ENCODE measurements at places on chromosomes 6 and 20.

GRCh38 chr6:149566410-149567193 lies 427 bp downstream of the GINM1 start:
- no peak for DNase-seq

DNA sequence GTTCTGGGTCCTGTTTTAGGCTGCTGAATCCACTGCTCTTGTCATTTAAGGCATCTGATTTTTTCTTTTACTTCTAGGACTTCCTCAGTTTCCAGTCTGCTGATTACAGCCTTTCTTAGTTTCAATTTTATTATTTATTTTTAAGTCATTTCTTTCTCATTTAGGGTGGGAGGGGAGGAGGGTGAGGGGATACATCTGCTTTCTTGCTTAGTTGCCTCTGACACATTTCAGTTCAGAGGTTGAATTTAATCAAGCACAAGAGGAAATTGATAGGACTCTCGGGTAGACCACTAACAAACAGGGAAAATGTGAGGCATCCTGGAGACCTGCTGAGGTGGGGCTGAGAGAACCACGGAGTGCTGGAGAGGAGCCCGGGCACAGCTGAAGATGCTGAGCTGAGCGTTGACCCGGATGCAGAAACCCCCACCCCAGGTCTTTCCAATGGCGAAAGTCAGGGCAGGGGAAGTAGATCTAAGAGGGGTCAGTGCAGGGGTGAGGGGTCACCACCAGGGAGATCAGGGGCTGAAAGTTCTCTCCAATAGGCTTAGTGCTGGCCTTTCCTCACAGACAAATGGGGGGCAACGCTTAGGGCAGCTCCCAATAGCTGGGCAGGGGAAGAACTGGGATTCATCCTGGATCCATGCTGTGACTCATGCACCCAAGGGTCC lies 7.6 kb upstream of the TREML2 start:
- no peak for DNase-seq

DNA sequence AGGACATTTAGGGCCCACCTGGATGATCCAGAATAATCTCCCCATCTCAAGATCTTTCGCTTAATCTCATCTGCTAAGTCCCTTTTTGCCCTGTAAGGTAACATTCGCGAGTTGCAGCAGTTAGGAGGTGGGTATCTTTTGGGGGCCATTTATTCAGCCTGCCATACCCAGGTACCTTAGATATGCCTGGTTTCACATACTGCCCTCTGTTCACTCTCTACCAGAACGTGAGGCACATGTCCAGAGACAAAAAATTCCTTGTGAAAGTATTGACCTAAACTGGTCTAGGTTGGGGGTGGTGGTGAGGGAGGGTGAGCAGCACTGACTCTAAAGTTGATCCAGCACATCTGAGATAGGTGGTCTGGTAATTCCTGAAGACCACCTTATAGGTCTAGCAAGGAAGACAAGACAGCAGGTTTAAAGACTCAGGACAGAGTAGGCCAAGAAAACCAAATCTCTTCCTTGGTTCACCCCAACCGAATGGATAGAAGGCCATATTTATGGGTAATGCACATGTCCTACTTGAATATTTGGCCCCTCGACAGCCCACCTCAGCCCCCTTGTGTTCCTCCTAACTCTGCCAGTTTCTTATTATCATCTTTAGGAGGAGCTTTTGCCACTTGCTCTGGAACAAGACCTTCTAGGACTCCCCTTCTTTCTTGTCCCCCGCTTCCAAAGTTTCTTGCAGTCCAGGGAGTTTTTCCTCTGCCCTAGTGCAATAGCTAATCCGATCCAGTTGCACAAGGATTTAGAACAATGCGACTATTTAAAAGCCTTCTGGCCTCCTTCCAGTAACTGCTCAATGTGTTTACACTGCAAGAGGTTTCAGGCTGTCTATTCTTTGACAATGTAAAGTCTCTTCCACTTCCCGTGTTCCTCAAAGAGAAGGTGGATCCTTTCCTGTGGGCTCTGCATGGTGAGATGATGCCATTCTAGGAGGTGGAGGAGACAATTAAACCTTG lies 213.0 kb upstream of the LAMP5 start:
- DNase-seq, result no peak

GRCh38 chr6:35048031-35048613 lies 93.0 kb downstream of the TCP11 start:
- DNase-seq, result no peak

DNA sequence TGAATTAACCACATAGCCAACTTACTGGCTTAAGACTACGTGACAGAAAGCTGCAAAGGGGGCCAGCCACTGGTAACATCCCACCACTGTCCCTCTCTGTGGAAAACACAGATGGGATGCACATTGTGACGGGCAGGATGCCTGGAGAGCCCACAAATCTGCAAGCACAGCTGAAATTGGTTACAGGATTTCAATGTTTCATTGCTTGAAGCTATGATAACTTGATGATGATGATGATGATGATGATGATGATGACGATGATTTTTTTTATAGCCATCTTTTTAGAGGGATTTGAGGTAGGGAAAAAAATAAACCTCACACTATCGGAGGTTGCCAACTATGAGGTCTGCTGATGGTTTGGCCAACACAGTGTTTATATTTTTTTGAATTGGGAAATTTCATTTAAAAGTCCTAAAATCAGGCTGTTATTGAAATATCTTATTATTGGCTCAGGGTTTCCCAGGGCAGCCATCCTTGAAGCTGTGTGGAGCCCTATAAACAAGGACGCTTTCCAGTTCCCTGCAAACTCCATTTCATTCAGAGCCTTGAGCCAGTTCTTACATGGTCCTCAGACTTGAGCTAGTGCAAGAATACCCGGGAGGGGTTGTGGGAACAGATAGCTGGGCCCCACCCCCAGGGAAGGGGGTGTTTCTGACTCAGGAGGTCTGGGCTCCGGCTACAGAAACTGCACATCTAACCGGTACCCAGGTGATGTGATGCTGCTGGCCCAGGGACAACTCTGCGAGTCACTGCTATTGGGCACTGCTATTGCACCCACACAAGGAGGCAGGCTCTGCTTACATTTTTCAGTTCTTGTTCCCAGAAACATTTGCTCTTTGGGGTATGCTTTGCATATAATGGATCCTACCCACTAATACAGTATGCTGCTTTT lies 27.1 kb downstream of the BCAS1 start:
- DNase-seq, result no peak

DNA sequence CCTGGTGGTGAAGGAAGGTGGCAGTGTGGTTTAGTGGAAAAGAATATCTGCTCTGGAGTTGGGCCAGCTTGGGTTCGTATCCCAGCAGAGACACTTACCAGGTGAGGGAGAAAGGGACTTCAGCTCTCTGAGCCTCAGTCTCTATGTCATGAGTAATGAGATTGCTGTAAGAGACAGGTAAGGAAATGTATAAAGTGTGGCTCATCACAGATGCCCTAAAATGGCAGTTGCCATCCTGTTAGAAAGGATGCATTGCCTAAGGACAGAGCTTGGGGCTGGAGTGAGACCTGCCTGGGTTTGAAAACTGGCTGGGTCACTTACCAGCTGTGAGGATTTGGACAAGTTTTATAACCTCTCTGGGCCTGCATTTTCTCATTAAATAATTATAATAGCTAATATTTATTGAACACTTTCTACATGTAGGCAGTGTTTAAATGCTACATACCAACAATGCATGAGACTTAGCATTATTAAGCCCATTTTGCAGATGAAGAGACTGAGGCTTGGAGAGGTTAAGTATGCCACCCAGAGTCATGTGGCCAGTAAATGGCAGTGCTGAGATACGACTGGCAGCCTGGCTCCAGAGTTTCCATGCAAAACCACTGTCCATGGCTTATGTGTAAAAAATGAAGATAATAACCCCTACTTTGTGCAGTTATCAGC lies 157.0 kb downstream of the SOBP start:
- DNase-seq, result no peak

GRCh38 chr6:169866140-169866534 lies 114.7 kb downstream of the ERMARD start:
- DNase-seq, result no peak

DNA sequence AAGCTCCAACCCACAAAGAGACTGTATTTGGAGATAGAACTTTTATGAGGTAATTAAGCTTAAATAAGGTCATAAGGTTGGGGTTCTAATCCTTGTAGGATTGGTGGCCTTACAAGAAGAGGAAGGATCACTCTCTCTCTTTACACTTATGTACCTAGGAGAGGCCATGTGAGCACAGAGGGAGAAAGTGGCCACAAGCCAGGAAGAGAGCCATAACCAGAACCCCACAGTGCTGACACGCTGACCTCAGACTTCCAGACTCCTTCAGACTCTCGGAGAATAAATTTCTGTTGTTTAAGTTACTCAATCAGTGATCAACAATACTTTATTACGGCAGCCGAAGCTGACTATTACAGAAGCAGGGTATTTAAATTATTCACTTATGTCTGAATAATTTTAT lies 430.5 kb upstream of the EPHA7 start:
- DNase-seq, result no peak

- DNase-seq, result no peak
These were observed 102.7 kb downstream of the SLC23A2 start for GRCh38 chr20:4898282-4899244.

DNA sequence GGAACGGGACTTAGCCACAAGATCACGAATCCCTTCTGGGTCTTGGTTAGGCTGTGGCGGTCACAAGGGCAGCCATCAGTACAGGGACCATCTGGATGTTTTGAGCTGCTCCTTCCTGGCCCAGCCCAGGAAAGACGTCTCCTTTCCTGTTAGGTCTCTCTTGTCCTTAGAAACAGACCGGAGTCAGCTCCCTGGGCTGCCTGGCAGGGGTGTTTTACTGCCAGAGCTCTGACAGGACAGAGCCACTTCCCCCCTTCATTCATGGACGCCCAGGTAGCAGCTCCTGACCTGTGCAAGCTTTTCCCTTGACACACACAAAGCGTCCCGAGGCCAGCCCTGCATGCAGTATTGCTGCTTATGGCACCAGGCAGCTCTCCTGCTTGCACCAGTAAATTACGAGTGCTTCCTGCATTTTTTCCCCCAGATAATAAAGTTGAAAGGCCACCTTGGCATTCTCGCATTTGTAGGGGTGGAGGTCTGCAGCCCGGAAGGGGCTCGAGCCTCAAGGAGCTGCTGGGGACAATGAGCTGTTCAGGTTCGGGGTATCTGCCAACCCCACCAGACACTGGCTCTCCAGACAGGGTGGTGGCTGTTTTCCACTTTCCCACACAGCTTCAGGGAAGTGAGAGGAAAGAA lies 87.4 kb downstream of the NOL4L start:
- DNase-seq, result no peak

- no peak for DNase-seq
These were observed 31.0 kb downstream of the TOMM6 start for GRCh38 chr6:41818271-41819054.

GRCh38 chr20:17615645-17616479 lies 46.0 kb downstream of the DSTN start:
- DNase-seq, result no peak

DNA sequence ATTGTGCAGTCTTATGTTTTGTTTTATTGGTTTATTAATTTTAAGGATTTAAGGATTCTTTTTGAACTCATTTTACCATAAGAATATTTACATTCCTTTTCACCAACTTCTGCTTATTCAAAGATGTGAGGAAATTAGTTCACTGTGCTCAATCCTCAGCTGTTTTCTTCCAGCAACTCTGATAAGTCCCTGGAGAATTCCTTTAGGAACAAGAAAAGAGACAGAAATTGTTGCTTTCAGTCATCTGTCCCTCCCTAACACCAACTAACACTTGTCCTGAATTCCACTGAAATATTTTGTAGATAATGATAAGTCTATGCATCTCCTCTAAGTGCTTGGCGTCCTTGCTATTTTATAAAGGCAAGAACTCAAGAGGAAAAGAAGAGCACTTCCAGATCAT lies 334.8 kb upstream of the MARCKS start:
- no peak for DNase-seq

DNA sequence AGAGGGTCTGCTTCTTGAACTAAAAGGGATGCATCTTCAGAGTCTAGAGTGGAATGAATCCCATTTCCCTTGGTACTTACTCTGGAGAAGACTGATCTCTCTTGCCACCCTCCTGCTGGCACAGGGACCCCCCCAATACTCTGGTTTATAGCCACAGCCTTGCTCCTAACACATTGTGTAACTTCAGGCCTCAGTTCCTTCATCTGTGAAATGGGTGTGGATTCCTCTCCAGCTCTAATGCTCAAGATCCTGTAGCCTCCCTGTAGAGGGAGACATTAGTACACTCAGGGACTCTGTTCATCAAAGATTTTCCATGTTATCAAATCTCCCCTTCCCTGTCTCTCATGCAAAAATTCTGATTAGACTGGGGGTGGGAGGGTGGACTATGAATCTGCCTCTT lies 315.7 kb upstream of the MOCS1 start:
- DNase-seq, result no peak

GRCh38 chr20:31894980-31895675 lies 24.7 kb downstream of the TTLL9 start:
- no peak for DNase-seq

DNA sequence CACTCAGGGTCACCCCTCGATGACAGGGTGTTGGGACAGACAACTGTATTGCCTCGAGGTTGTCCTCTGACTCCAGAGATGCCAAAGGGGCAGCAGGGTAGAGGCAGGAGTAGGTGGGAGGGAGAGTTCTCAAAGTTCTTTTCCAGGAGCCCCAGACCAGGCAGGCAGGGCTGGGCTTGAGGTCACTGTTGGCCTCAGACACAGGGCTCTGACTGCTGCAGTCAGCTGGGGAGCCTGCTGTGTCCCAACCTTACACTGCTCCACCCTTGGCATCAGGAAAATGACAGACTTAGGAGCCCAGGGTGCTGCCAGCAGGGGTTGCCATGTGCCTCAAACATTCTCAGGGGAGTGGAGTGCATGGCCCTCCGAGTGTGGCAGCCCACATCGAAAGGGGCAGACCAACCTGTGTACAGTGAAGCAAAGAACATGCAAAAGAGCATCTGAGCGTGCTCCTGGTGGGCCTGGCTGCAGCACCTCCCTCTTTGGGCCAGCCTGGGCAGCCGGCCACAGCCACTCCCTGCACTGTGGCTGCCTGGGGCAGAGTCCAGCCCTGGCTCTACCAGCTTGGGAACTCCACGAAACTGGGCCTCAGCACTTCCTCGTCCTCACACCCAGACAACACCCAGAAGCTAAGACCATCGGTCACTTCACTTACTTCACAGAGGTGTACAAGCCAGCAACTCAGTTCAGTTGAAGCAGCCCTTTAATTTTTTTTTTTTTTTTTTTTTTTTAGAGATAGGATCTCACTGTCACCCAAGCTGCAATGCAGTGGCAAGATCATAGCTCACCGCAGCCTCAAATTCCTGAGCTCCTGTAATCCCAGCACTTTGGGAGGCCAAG lies 24.0 kb downstream of the C6orf132 start:
- DNase-seq, result no peak

- no peak for DNase-seq
These were observed 49.6 kb upstream of the HLA-A start for GRCh38 chr6:29892696-29893095.

DNA sequence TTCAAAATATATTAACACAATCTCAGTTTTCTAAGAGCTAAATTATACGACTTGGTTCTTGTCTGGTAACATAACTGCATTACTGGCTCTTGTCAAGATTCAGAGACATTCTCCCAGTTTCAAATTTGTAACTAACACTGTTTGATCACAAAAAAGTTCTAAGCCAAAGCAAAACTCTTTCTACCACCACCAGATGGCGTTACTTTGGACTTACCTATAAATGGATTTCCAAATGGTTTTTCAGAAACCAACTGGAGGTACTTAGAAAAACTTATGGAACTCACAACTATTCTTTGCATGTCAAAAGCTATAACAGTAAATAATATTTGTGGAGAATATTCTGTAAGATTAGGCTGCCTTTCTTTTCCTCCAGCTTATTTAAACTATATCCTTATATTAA lies 34.2 kb upstream of the GFRAL start:
- DNase-seq, result no peak

GRCh38 chr20:45469336-45470261 lies at the start of gene WFDC2:
Gene WFDC2 (plus strand): TSS chr20:45469753. CDS start chr20:45469782, 29 bp downstream.
- no peak for DNase-seq

Measured in iPS DF 6.9 (cell line).